ENCODE measurements at places on chromosomes 3 and 15.

GRCh38 chr3:149343951-149344350 lies 10.5 kb upstream of the TM4SF18 start:
- DNase-seq, result no peak

GRCh38 chr3:101036213-101036618 lies 43.0 kb upstream of the ABI3BP start:
- no peak for DNase-seq

DNA sequence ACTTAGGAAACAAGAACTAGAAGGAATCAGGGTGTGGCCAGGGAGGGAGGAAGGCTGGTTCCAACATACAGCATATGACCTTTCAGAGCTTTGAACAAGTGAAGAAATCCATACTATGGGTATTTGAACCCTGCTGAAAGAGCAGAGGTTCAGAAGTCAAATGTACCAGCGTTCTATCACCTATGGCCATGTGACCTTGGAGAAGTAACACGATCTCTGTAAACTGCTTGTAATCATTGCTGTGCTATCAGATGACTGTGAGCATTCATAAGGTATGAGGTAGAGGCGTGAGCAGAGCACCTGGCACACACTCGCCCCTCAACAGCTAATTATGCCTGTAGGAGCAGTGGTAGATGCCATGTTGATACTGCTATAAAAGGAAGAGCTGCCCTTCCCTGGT lies 55.2 kb downstream of the KLHL6 start:
- no peak for DNase-seq

DNA sequence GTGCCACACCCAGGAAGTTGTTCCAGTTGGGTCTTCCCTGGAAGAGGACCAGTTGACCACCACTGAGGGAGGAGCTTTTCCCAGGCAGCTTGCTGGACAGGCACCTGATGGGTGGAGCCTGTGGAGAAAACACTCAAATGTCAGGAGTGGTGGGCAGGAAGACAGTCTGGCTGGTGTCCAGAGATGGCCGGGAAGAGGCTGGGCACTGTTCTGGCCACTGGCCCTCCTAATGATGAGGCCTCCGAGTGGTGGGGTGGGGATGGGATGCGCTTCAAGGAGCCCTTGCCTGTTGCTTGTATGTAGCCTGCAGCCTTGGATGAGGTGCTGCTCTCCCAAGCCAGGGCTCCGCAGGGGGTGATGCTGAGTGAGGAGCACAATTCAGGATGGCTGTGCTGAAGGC lies 12.3 kb downstream of the PLEKHO2 start:
- DNase-seq, result no peak

- no peak for DNase-seq
These were observed 70.8 kb downstream of the CSNK1G1 start for GRCh38 chr15:64285150-64285549.

DNA sequence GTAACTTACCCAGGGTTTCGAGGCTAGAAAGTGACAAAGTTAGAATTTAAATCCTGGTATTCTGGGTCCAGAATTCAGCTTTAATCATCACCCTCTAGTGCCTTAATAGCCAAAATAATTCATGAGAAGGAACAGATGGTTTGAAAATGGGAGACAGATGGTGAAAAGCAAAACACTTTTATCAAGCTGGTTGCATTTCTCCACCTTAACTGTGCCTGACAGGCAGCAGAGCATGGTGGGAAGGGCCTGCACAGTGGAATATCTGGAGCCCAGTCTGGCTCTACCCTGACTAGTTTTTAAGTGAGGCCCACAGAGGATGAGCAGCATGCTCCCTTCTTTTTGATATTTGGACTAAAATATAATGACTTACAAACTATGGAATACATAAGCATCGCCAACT lies 35.6 kb upstream of the RASGRP1 start:
- no peak for DNase-seq

- DNase-seq, result no peak
These were observed 15.9 kb upstream of the SPTSSB start for GRCh38 chr3:161386991-161387770.

DNA sequence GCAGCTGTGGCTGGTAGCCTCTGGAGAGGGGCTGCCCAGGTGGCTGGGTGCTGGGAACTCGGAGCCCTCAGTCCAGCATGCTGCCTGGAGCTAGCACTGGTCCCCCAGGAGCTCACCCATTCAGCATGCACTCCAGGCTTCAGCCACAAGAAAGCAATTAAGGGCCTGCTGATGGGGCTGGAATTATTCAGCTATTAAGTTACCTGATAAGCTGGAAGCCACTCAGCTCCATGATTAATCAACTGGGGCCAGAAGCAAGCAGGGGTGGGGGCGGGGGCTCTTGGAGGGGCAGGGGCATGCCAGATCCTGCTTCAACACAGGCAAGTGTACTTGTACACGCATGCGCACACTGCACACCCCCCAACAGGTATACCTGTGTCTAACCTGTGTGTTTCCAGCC lies 22.1 kb upstream of the TMEM115 start:
- no peak for DNase-seq

GRCh38 chr3:50503504-50504342 lies at the start of gene CACNA2D2:
Gene CACNA2D2 (minus strand): TSS chr3:50503634. CDS start chr3:50503423, 211 bp downstream.
- peak; percentile 64 for DNase-seq

- DNase-seq, result no peak
These were observed 61.2 kb upstream of the LRTM1 start for GRCh38 chr3:54988838-54989630.

- DNase-seq, result no peak
These were observed 48.0 kb upstream of the UTS2B start for GRCh38 chr3:191378142-191378812.

- DNase-seq, result no peak
These were observed 20.8 kb downstream of the KLHL25 start for GRCh38 chr15:85773970-85774369.

GRCh38 chr15:25418202-25418601 lies 20.6 kb downstream of the UBE3A start:
- no peak for DNase-seq

DNA sequence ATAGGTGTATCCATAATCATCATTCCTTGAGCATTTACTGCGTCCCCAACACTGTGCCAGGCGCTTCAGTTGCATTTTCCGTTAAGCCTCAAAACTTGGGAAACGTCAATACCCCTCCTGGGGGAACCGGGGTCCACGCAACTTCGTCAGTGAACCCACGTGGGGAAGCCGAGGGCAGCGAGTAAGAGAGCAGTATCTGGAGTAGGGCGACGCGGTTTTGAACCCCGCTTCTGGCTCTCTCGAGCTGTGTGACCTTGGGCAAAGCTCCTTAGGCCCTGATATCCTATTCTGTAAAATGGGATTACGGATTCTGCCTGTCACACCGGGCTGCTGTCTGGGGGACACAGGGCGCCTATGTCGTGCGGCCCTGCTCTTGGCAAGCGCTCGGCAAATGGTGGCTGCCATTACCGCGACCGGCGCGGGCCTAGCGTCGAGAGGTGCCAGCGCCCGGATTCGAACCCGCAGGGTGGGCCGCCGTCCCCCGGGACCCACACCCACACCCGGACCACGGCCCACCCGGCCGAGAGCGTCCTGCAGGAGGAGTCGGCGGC lies 590 bp downstream of the POLG start:
- DNase-seq, result no peak

DNA sequence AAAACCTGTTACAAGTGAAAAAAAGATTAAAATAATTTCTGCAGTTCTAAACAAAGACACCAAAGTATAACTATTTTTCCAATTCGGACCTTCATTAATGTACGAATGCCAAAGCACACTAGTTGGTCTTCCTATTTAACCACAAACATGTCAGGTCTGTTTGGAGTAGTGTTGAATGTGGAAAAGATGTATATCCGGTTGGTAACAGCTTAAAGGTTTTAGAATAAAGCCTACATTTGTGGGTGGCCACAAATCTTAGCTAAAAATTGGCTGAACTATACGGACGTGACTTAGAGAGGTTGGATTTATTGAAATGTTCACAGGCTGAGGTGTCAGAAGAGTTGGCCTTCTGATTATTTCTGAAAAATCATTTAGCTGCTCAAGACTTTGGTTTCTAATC lies 78.4 kb downstream of the FSIP1 start:
- no peak for DNase-seq

DNA sequence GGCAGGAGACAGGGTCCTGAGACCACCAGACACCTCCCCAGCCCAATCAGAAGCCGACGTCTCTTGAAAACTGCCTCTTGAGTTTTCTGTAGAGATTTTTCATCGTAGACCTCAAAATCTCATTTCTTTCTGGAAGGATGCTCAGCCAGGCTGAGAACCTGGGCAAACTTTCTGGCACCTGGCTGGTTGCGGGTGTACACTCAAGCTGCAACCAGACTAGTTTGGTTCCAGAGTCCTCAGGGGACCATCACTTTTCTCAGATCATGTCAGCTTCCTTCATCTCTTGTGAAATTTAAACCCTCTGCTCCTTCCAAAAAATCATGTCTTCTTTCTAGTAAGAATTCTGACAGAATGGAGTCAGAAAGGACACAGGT lies 45.1 kb downstream of the CMTM7 start:
- DNase-seq, result no peak

GRCh38 chr15:70240820-70241430 lies 143.2 kb upstream of the TLE3 start:
- DNase-seq, result no peak

GRCh38 chr3:181316482-181316881 lies 326.9 kb upstream of the DNAJC19 start:
- DNase-seq, result no peak

DNA sequence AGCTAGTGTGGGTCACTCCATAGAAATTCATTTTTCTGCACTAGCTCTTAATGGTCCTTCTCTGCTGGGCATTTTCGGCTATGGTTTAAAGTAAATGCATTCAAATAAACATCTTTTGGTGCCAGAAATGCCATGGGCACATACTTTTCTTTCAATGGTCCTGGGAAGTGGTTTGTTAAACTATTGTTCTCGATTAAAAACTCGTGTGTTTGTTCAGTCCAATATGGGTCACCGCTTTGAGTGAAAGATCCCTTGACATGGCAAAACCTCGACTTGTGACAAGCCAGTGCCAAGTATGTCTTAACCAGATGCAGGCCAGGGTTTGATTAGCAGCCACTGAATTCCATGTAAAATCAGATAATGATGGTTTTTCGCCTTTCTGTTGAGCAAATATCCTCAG lies 331.9 kb upstream of the WNT5A start:
- DNase-seq, result no peak

DNA sequence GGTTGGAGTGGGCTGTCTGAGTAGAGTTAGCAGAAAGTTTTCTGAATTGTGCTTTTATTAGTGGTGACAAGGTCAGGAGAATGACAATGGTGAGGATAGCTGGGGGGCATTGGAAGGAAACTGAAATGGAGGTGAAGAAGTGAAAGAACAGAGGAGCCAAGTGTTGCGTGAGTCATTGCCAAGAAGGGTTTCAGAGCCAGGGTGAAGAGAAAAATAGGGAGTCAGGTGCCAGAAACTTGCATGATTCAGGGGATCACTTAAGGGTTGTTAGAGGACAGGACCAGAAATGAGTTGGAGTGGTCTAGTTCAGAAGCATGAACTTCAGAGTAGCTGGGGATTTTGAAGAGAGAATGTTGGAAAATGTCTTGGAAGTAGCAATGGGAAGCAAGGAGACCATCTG lies 86.0 kb upstream of the GALNT15 start:
- DNase-seq, result no peak

DNA sequence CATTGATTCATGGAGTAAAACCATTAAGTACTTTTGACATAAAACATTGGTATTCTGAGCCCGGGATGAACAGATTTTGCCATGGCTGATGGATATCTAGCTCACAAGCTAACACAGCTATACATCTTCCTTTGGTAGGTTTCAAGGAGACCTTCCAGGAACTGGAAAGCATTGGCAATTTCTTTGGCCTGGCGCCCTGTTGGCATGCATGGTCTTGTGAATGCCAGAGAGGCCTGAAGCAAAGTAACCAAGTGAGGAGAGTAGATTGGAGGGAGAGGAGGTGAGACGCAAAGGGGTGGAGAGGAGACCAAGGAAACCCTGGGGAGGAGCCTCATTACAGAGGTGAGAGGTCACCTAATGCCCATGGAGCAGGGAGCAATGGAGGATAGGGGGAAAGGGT lies 67.2 kb downstream of the SQOR start:
- DNase-seq, result no peak

GRCh38 chr15:61157933-61158332 lies 71.2 kb downstream of the RORA start:
- DNase-seq, result no peak

DNA sequence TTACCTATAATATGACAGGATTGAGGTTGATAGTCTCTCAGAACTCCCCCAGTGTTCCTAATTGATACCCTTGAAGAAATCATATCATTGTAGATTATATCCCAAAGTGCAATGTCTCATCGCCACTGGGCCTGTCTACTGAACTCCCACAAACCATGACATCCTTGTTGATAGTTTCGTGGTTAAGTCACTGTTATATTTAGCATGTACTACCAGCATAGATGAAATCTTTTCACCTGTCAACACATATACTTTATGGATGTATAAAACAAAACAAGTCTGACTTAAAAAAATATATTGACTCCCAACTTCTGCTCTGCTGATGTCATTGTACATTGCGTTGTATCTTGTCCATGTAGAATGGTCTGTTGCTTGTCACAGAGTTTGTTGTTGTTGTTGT lies 128.1 kb downstream of the IQCH start:
- no peak for DNase-seq

DNA sequence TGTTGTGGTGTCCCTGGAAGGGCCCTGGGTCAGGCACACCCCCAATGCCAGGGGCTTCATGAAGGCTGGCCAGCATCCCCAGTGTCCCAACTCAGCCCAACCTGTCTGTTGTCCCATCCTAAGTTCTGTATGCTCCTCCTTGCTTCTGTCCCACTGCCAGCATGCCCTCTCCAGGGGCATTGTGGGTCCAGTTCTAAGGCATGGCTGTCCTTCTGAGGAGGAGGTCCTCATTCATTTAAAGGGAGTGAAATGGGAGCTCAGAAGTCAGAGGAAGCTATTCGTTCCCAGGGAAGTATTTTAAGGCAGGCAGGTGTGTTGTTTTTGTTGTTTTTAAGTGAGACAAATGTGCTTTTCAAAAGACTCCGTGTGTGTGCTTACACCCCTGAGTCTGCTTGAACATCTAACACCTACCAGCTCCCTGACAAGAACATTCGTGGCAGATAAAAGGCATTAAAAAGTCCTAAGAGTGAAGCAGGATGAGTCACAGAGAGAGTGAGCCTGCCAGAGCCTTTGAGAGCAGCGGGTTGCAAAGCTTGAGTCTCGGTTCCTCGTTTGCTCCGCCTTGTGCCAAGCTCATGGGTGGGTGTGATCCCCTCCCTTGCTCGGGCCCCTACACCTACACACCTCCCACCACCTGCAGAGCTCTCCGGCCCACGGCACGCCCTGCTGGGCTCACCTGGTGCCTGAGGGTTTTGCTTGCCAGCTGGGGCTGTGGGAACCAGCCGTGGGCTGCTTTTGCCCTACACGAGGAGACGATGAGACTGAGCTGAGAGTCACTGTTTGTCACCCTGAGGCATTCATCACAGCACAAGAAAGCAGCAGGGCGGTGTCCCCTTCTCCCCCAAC lies 183.4 kb upstream of the TOPAZ1 start:
- peak; percentile 8 for DNase-seq

- no peak for DNase-seq
These were observed 157.6 kb downstream of the NFKBIZ start for GRCh38 chr3:102006812-102007485.

GRCh38 chr3:172300187-172300586 lies 148.1 kb downstream of the GHSR start:
- DNase-seq, result no peak

- no peak for DNase-seq
These were observed 136.4 kb downstream of the MAGI1 start for GRCh38 chr3:65902304-65902793.

- DNase-seq, result no peak
These were observed 225.5 kb downstream of the RORA start for GRCh38 chr15:61003437-61004218.

- DNase-seq, result no peak
These were observed 139.7 kb downstream of the LIPC start for GRCh38 chr15:58571491-58571890.
